ENCODE measurements at places on chromosomes 11 and 22.

DNA sequence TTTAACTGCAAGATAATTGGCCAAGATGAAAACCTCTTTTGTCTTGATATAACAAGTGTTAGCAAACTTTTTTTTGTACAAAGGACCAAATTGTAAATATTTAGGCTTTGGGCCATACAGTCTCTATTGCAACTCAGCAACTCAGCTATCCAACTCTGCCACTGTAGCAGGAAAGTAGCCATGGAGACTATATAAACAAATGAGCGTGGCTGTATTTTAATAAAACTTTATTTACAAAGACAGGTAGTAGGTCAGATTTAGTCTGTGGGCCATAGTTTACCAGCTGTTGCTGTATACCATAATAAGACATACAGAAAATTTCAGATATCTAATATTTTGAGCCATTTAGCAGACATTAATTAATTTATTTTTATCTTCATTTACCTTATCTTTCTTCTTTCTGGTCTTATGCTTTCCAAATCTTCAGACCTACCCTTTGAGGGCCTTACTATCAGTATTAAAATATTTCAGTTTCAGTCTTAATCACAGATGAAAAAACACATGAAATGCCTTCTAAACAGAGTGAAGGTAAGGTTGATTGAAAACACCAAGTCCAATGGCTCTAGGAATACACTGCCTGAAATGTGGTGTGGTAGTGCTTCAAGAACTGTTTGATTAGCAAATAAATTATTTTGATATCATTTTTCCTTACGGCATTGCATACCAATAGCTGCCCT, 256.9 kb upstream of the CTSC start:
- DNase-seq, result no peak

- no peak for DNase-seq
These were observed 77.3 kb upstream of the NECTIN1 start for GRCh38 chr11:119806064-119806915.

- peak; percentile 65 for DNase-seq
These were observed 45.0 kb upstream of the APOA1 start for GRCh38 chr11:116882386-116882785.

DNA sequence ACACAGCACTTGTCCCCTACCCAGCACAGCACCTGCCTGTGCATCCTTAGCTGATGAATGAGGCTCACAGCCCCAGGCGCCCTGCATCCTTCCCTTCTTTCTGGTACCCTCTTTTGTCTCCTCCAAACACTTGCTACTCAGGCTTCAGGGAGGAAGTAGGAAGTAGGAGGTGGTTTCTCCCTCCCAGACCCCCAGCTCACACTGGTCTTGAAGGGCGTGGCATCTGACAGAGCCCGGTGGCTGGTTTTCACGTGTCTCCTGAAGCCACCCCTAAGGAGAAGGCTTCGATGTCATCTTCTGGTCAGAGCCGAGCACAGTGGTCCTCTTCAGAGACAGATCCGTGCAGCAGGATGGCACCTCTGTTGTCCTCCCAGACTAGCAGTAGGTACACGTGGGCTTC, 109.8 kb downstream of the PTPRJ start:
- DNase-seq, result no peak

DNA sequence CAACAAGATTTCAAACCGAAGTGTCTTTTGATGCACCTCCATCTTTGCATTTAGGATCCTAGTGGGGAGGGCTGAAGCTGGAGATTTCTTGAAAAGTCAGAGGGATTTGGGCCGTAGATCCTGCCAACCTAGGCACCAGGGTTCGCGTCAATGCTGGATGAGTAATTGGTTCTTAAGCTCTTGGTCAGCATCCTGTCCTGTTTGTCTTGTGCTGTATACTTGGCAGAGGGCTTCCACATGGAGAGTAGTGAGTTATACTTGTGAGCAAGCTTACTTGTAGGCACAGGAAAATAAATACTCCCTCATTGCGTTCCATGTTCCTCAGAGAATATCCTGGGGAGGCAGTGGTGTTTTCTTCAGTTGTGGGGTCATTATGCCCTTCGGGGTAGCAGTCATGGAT, 12.6 kb downstream of the INSC start:
- peak; percentile 41 for DNase-seq

GRCh38 chr11:6626971-6627761, 7.9 kb upstream of the TPP1 start:
- DNase-seq, result no peak

DNA sequence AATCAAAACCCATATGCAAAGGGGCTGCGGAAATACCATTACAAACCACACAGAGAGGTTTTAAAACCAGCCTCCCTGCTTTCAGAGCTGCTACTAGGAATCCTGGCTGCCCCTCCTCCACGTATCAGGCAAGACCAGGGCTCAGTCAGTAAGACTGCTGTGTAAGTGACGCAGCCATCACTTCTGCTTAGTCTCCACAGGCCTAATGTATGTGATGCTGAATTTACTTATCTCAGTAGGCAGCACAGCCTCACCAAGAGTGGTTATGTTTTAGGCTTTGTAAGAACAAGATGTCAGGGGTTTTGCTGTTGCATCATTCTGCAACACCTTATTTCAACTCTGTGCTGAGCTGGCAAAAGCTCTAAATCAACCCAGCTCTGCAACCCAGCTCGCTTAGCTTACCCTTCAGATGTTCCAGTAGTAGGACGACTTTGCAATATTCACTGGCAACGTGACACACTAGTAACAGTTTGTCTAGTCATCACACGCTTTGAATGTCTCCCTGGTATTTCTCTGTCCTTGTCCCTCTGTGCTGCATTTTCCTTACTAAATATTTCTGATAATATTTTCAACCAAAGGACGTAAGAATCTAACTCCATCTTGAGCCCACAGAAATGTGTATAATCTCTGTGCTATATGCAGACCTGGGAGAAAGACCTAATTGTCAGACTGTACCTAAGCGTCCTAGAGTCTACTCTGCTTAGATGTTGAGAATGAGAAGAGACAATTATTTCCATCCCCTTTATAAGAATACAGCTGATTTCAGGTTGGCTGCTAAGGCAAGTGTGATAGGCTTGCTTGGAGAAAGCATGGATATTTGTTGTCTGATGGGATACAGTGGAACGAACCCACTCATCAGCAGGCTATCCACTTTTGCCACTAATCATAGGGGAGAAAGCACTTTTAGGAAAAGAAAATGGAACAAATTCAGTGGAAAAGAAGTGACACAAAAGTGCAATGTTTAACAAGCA, 72.2 kb downstream of the LARGE2 start:
- DNase-seq, result peak; percentile 82

DNA sequence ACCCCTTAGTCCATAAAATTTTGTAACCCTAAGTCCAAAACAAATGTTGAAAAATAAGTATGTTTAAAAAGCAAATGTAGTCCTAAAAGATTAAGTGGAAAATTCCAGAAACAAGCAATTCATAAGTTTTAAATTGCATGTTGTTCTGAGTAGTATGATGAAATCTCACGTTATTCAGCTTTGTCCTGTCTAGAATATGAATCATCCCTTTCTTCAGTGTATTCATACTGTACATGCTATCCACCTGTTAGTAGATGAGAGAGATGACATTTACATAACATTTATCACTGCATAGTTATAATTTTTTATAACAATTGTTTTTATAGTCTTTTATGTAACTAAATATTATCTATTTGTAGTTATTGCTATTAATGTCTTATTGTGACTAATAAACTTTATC, 622.3 kb upstream of the CHORDC1 start:
- no peak for DNase-seq

DNA sequence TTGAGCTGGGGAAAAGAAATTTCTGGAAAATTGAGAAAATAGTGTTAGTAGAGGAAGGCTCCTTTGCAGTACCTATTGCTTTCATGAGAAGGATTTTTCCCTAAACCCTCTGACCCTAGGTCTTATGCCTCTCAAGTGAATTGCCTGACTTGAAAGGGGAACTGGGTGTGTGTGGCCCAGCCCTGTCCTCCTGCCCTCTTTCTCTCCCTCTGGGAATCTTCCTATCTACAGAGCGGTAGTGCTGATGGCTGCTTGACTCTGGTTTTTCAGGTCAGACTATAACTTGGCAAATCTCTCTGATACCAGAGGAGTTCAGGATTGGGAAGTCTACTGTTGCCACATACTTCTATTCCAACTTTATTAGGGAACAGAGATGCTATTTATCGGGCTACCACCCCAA, 19.2 kb downstream of the CAVIN3 start:
- DNase-seq, result no peak

DNA sequence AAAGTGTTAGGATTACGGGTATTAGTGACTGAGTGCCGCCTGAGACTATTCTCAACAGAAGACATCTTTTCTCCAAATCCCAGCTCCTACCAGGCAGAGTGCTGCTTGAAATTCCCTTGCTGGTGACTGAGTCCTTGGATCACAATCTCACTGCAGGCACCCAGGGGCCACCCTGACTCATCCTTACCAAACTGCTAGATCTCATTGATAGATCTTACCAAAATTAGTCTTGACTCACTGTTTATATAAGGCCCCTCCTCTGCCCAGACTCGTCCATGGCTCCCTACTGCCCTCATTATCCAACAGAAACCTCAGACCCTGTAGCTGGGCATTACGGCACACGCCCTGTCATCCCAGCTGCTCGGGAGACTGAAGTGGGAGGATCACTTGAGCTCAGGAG, 14.7 kb downstream of the TBC1D10A start:
- peak; percentile 78 for DNase-seq

GRCh38 chr11:119320776-119321524, 4.0 kb upstream of the MCAM start:
- peak; percentile 86 for DNase-seq

DNA sequence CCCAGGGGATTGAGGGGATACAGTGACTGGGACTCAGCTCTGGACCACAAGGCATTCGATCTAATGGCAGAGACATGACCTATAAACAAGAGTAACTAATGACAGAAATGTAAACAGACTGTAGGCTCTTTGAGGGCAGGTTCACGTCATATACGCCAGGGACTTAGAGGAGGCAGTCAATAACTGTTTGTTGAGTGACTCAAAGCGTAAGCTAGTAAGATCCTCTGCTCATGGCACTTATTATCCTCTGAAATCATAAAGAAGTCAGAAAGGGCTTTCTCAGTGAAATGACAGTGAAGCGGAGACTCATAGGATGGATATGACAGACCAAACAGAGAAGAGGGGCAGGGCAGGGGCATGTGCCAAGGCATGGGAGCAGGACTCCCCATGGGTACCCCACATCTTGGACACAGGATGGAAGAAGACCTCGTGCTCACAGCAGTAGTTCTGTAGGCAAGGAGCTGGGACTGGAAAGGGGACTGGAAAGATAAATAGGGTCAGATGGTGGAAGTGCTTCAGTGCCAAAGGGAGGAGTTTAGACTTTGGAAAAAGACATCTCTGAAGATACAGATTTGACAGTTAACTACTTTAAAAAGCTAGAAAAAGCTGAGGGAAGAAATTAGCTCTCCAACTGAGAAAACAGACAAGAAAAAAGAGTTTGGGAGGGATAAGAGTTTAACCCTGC, 72.7 kb downstream of the SLC1A2 start:
- no peak for DNase-seq

GRCh38 chr11:106996691-106997090, 21.6 kb downstream of the GUCY1A2 start:
- no peak for DNase-seq
